ENCODE measurements at places on chromosomes 16 and 17. TPM values are rescaled to one million over a fixed set of nuclear protein-coding genes. Genes with fewer than 3 reads are reported as not detected.

- peak; percentile 89 for DNase-seq
Observed at GRCh38 chr16:22353191-22353919, 21.1 kb downstream of the CDR2 start.

Gene KCNJ18
- total RNA-seq: not detected

- DNase-seq: peak; percentile 61
Observed at GRCh38 chr17:81722184-81723120, 10.4 kb downstream of the SLC25A10 start.

DNA sequence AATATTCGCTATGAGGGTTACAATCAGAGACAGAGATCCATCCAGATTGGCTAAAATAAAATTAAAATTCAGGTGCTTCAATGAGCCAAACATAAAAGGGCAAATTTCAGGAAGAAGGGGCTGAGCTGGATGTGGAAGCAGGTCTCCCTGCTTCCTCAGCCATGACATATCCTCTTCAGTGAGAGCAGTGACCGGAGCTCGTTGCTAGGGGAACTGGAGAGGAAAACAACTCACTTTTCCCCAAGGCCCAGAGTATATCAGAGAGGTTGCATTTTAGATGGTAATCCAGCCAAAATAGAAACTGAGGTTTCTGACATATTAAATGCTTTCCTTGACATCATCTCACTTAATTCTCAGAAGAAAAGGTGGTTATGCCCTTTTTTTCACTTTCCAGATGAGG, 503.5 kb downstream of the HS3ST4 start:
- DNase-seq: no peak

DNA sequence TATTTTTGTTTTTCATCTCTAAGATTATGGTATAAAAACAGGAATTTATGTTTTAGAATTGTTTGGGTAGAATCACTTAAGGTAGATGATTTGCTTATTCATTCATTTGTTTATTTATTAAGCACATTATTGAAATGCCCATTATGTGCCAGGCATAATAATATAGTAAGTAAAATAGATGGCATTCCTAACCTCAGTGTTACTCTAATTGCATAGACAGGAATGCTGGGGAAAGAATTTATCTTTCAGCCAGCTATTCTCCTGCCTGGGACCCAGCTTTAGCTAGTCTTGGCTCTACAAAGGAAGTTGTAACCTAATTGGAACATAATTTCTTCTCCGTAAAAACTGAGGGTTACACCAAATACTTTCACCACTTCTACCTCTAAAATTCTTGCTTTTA, 44.6 kb downstream of the NFAT5 start:
- peak; percentile 20 for DNase-seq

Data from M059J (cell line).